Activated CD8-positive, alpha-beta memory T cell treated with anti-CD3 and anti-CD28 coated beads for 4 hours (primary cell): ENCODE measurements at places on chromosomes 1 and 21.

DNA sequence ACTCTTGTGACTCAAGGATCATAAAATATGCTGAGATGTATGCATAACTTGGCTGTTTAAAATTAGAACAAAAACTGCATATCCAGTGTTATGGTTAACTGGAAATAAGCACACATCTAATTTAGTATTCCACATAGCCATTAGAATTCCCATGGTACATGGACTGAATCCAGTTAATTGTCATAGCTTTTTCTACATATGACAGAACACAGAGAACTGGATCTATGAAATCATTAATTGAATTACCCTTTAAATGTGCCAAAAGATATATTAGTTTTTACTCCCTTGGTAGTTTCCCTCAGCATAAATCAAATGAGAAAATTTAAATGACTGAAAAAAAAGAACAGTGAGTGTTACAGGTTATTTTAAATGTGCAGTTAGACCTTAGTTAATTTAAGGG, 395.9 kb downstream of the NCAM2 start:
- no peak for DNase-seq

DNA sequence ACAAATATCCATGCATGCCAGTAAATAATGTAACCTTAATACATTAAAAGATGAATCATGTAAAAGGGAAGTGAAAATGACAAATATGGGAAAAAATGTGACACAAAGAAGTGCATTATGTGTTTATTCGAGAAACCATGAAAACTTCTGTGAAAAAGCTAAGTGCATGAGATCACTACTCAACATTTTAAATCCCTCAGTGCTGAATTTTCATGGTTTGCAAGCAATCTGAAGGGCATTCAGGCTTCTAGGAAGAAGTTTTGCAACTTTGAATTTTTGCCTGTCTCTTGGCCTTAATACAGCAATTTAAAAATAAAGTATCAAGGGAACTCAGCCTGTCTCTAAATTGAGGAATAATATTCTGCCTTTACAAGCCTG, 78.2 kb downstream of the MAP3K7CL start:
- no peak for DNase-seq

DNA sequence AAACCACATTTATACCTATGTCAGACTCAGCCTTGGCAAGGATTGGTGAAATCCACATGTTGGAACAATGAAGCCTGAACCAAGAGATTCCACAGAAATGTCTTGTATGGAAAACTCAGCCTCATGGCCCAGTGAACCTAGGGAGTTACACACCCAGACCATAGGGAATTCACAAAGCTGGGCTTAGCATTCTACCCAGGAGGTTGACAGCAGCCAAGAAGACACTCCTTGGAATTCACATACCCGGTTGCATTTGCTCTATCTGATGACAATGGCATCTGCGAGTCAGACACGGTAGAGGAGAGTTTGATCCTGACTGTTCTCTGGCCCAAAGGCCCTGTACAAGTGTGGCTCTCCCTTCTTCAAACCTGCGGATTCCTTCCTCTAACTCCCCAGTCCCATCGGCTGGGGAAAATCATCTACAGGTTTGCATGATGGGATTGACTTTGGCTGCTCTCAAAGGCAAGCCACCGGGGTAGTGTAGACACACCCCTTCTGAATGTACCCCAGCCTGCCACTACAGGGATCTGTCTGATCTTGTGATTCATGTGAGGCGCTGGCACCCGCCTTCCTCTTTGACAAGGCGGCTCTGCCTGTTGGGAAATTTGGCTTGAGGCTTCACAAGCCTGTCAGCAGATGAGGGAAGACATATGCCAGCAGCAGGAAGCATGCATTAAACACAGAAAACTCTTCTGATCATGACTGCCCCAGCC, 297.3 kb upstream of the KAZN start:
- no peak for DNase-seq

DNA sequence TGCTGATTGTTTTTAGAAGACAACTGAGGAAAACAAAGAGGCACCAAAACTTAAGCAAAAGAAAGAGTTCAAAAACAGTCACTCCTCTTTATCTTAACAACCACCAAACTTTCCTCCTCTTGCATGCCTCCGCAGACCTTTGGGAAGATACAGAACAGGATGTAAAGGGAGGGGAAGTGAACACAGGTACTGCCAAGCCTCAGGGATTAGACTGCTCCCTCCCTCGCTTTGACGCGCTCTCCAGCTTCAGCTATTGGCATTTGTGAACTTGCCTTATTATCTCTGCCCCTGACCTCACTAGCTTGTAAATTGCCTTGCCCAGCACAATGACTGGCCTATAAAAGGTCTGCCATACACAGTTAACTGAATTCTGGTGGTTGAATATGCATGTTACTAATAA, 4.8 kb upstream of the SRP9 start:
- DNase-seq: no peak

DNA sequence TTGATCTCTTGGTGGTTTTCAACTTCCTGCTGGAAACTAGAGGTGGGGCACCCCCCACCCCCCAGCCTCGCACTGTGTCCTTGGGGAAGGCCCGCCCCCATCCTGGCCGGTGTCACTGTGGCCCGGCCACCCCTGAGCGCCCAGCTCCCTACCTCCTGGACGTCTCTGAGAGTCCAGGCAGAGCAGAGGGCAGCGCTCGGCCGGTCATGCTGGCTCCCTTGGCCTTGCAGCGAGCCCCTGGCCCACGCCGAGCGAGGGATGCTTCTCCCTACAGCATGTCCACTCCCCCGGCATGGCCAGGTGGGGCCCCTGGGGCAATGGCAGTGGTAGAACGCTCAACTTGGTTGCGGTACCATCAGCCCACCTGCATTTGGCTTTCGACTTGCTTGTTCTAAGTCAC, 28.7 kb upstream of the TRAPPC10 start:
- DNase-seq: no peak

DNA sequence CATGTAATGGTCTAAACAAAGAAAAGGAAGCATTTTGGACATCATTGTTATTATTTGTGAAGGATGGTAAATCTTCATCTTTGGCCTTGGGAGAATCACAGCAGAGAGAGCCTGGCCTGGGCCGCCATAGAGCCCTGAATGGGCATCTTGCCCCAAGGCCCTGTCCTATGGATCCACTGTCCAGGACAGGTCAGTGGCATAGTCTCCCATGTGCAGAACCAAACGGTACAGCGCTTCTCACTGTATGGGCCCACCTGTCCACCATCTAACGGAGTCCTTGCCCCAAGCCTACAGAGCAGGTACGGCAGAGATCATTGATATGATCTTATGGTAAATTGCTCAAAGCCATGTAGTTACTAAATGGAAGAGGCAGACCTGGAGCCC, 185.7 kb downstream of the FOXD2 start:
- DNase-seq: no peak

DNA sequence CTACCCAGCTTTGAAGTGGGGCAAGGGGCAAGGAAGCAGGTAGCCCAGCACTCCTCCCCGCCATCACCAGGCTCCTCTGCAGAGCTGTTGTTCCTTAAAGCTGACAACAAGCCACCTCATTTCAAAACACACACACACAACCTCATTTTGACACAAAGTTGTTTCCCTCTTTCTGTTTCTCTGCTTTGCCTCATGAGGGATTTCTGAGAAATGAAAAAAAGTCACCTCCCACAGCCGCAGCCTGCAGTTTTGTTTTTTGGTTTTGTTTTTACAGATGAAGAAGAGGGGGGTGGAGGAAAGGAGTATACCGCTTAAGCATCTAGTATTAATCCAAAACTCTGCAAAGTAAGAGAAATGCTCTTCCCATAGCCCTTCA, 12.1 kb downstream of the MCL1 start:
- DNase-seq: no peak

DNA sequence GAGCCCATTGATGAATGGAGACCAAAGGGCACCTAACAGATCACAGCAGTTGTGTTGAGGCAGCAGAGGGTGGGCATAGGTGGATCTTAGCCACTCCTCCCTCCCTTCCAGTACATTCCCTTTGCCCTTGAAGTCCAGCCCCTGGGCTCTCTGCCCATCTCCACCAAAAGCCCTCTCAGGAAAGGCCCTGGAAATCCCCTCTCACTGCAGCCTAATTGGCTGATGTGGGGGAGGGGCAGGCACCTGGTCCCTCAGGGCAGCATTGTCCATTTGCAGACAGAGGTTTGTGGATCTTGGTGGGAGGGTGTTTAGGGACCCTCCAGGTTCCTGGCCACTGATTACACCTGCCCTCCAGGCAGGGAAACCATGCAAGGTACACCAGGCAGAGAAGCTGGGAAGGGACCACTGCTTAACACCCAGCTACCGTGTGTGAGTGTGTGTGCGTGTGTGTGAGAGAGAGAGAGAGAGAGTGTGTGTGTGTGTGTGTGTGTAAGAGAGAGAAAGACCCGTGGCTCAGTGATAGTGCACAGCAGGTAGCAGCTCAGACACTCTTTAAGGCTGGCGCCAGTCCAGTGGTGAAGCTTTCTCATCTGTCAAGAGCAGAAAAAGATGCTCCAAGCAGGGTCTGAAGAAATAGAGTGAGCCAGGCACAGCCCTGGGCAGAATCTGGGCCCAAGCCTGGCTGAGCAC, 71.1 kb downstream of the MATN1 start:
- no peak for DNase-seq

- no peak for DNase-seq
These were observed 105.8 kb downstream of the KCNT2 start for GRCh38 chr1:196502437-196502836.

DNA sequence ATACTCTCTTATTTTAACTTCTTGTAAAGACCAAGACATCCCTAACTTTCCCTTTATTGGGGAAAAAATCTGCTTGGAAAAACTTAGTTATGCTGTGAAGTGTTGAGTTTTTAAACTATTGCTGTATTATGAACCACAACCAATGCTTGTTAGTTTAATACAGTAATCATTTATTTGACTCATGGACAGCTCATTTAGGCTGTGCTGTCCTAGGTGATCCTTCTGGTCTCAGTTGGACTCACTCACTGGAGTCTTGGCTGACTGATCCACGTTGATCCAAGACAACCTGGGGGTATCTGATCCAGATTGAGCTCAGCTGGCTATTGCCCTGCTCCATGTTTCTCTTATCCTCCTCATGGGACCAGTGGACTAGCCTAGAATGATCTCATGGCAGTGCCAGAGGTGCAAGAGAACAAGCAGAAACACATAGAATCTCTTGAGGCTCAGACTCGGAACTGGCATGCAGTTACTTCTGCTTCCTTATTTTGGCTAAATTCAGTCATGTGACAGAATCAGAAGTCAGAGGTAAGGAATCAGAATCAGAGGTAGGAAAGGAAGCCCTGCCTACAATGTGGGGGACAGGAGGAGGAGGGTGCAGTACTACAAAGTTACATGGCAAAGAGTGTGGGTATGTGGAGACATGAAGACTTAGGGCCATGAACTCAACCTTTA, 156.5 kb downstream of the FGGY start:
- no peak for DNase-seq

- DNase-seq: no peak
These were observed 57.9 kb downstream of the DDAH1 start for GRCh38 chr1:85406887-85407533.
